ENCODE measurements at places on chromosomes 5 and 9. TPM values are rescaled to one million over a fixed set of nuclear protein-coding genes. Genes with fewer than 3 reads are reported as not detected.
A peak's percentile ranks its signal among the peaks of the same experiment; 100 is the strongest.

DNA sequence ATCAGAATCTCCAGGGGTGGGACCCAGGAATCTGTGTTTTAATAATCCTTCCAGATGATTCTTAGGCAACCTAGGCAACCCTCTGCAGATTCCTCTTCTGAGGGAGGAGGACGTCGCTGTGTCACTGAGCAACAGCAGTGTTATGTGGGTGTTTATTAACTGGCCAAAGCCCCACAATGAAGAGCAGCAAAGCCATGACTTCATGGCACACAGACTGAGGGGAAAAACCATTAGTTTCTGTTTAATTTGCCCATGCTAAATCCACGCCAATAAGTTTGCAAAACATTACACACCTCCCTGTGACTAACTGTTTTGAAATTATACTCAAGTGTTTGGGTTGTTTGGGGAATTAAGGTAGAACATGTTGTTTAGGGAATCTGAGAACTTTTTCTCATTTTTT is 83.7 kb upstream of the TMED7 start:
- H3K27ac ChIP-seq = peak overlapping the region; percentile 76
- H3K36me3 ChIP-seq = no peaks in the 10 kb centered on the region
- no peak for DNase-seq
- H3K27me3 ChIP-seq = no peaks in the 10 kb centered on the region

DNA sequence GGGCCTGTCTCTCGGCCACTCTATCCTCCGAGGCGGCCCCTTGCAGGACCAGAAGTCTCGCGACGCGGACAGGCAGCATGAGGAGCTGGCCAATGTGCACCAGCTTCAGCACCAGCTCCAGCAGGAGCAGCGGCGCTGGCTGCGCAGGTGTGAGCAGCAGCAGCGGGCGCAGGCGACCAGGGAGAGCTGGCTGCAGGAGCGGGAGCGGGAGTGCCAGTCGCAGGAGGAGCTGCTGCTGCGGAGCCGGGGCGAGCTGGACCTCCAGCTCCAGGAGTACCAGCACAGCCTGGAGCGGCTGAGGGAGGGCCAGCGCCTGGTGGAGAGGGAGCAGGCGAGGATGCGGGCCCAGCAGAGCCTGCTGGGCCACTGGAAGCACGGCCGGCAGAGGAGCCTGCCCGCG is 283.5 kb downstream of the ARHGEF28 start:
- no peak for DNase-seq
- peaks cover 3% of the 10 kb centered on the region for H3K36me3 ChIP-seq
- H3K4me3 ChIP-seq = no peak overlapping the region

DNA sequence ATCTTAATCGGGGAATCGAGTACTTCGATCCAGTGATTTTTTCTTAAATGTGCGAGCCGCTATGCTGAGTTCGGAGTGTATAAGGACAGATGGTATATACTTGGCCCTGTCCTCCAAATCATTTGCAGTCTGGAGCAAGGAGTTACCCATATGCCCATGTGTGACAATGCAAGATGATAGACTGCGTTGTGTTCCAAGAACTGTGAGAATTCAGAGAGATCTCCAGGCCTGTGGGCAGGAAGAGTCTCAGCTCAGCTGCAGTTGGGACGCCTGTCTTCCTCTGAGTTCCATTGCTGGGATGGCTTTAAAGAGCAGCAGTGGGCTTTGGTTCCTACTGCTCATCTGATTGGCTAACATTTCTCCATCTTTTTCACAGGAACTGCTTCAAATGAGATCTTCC is 106.6 kb downstream of the ADAMTS16 start:
- H3K27ac ChIP-seq = no peak overlapping the region
- H3K27me3 ChIP-seq = no peaks in the 10 kb centered on the region
- H3K36me3 ChIP-seq = no peaks in the 10 kb centered on the region
- DNase-seq = no peak
- H3K4me1 ChIP-seq = no peaks in the 10 kb centered on the region

DNA sequence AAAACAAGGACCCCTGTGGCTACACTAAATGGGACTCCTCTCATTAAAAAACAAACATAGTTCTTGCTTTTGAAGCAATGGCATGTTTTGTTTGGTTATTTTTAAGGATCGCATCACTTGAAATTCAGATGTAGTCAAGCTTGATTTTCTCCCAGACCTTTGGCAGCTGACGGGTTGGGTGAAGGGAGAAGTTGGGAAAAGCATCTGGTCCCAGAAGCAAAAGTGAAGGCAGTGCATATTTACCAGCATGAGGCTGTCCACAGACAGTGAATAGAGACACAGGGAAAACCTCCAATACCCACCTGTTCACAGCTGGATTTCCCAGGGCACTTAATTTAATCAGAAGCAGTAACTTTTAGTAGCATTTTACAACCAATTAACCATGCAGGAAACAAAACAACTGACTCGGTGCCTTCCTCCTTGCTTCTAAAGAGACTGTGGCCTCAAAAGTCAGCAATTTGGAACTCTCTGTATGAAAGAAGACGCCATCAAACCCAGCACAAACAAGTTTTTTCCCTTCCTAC is 245.4 kb downstream of the EBF1 start:
- H3K4me3 ChIP-seq = no peak overlapping the region
- H3K27ac ChIP-seq = no peak overlapping the region
- H3K36me3 ChIP-seq = no peaks in the 10 kb centered on the region
- H3K4me1 ChIP-seq = no peaks in the 10 kb centered on the region

GRCh38 chr9:116100711-116101121 is 52.9 kb upstream of the PAPPA start:
- no peak overlapping the region for H3K27ac ChIP-seq
- no peak for DNase-seq
- H3K27me3 ChIP-seq = no peaks in the 10 kb centered on the region
- H3K4me1 ChIP-seq = no peaks in the 10 kb centered on the region
- no peaks in the 10 kb centered on the region for H3K36me3 ChIP-seq
- H3K4me3 ChIP-seq = no peak overlapping the region

GRCh38 chr5:4646715-4647375 is 493.3 kb upstream of the ADAMTS16 start:
- no peak overlapping the region for H3K27ac ChIP-seq
- no peaks in the 10 kb centered on the region for H3K4me1 ChIP-seq
- no peak for DNase-seq
- no peak overlapping the region for H3K4me3 ChIP-seq

- H3K4me1 ChIP-seq = no peaks in the 10 kb centered on the region
- no peak overlapping the region for H3K27ac ChIP-seq
- no peak for DNase-seq
- no peaks in the 10 kb centered on the region for H3K27me3 ChIP-seq
- H3K4me3 ChIP-seq = no peak overlapping the region
- no peaks in the 10 kb centered on the region for H3K36me3 ChIP-seq
Observed at GRCh38 chr5:79183011-79183410, 52.9 kb upstream of the JMY start.

AK8 gene
- 0.30 TPM for total RNA-seq

SLC6A3 gene
- total RNA-seq = not detected

GBGT1 gene
- 40.6 TPM for total RNA-seq

All from tibial nerve (tissue), 4 donors.